Activated CD4-positive, alpha-beta T cell treated with anti-CD3 and anti-CD28 coated beads for 48 hours (primary cell): ENCODE measurements at places on chromosomes 1 and 21.

- no peak for DNase-seq
These were observed 8.0 kb upstream of the DISP3 start for GRCh38 chr1:11470912-11471311.

DNA sequence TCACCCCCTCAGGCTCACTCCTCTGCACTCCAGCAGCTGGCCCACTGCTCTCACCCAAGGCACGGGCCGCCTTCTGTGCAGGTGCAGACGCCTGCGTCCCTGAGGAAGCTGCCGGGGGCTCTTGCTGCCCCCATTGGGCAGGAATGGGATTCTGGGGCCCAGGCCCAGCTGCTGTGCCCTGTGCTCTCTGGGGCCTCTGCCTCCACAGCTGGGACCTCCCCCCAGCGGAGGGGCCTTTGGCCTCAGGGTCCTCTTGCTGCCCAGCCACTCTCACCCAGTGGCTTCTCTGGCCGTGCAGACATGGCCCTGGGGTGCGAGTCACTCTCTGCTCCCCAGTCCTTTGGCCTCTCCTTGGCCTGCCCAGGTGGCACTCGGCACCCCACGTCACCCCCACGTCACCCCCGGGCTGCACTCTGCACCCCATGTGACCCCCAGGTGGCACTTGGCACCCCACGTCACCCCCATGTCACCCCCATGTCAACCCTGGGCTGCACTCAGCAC, 19.1 kb upstream of the LRRC3 start:
- DNase-seq: no peak

- no peak for DNase-seq
These were observed 154.0 kb downstream of the DHRS3 start for GRCh38 chr1:12464045-12464461.

DNA sequence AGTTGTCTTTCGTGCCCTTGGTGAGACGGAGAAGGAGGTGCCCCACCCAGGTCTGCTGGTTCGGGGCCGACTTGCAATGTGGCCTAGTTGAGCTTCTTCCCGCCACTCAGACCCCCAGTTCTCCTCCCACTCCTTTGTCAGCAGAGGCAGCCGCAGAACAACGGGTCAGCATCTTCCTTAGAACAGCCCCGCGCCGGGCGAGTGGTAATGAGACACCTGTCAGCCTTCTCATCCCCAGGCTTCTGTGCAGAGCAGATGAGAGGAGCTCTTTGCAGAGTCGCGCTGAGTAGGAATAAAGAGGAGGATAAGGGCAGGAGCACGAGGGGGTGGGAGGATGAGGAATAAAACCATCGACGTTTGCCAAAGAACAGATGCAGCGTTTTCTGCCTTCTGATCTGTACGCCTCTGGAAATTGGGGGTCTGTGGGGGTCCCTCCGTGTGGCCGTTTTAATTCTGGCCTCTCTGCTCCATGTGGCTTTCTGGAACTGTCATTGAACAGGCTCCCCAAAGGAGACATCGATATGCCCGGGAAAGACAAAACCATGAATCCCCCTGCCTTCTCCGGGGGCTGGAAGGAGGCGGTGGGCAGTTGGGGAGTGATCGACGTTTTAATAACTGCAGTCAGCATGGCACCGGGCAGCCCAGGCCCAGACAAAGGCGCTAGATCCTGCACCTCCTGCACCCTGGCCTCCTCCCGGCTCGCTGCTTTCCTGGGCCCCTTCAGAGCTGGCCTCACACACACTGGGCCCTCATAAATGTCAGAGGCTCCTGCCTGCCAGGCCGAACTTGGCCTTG, 27.5 kb upstream of the IGSF21 start:
- no peak for DNase-seq

GRCh38 chr1:184143449-184143848, 91.9 kb downstream of the TSEN15 start:
- DNase-seq: no peak

DNA sequence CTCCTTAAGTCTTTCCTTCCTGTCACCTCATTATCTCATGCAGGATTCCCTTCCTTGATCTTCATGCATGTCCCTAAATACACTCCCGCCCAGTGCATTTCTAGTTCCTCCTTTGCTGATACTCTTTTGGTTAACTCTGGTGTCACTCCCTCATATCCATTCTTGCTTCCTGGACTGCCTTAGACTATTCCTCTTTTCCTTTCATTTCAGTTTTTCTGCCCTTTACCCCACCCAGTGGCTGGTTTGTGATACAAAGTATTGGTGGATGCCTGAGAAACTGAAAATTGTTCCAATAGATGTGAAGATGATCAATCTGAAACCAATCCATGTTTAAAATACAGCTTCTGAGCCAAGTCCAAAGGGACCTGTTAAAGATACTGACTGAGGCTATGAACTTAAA, 553.8 kb upstream of the CAMK1G start:
- no peak for DNase-seq

DNA sequence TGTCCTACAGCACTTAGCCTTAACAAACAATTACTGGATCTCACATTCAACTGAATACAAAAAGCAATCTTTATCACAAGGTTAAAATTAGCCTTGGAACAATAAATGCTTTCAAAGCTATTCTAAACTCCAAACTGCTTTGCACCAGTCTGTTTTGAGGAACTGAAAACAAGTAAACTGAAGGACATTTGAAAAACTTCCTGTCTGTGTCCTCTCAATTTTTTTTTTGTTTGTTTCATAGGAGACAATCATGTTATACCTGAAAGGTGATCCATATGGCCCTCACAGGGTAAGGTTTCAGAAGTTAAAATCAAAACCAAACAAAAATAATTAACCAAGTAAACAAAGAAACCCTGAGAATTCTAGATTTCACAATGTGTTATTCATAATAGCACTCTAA, 459.1 kb downstream of the DPYD start:
- no peak for DNase-seq

GRCh38 chr1:112444269-112444668, 48.3 kb downstream of the CTTNBP2NL start:
- no peak for DNase-seq
